Cortex of kidney (tissue), 1 donor: ENCODE measurements at places on chromosomes 6 and 20.

DNA sequence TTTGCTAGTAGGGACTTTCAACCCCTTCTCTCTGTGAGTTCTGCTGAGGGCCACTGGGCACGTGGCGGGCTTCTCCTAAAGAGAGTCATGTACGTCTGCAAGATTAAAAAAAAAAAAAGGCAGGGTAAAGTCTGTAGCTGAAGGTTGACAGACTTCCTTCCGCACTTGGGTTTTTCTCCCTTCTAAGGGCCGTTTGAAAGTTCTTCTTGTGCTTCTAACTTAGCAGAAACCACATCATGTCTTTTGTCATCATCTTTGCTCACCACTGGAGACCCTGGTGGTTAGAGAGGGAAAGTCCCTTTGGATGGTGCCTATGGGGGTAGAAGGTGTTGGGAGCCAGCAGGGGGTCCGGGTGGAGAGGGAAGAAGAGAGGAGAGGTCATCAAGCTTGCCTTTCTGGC lies 31.4 kb downstream of the PRDM1 start:
- no peak for DNase-seq

DNA sequence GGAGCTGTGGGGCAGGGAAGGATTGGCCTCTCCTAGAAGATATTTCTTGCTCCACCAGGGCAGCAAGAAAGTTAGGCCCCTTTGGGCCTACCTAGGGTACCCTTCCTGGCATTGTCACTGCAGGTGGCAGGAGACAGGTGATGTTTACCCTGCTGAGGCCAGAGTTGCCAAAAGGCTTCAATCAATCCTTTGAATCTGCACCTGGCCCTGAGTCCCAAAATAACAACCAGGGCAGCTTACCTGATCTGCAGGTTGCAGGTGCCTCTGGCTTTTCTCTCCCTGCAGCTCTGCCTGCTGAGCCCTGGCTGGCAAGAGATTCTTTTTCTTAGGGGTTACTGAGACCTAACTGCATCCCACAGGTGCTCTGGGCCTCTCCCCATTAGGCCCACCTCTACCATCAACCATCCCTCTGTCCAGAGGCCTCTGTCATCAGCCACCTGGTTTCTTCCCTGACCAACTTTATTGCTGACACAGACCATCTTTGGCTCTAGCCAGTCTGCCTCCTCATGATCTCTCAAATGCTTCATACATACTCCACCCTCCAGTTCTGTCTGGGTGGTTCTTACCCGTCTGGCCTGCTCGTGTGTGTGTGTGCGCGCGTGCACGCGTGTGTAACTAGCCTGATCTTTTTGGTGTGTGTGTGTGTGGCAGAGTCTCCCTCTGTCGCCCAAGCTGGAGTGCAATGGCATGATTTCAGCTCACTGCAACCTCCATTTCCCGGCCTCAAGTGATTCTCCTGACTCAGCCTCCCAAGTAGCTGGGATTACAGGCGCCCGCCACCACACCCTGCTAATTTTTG lies 13.7 kb downstream of the BCL2L1 start:
- no peak for DNase-seq

DNA sequence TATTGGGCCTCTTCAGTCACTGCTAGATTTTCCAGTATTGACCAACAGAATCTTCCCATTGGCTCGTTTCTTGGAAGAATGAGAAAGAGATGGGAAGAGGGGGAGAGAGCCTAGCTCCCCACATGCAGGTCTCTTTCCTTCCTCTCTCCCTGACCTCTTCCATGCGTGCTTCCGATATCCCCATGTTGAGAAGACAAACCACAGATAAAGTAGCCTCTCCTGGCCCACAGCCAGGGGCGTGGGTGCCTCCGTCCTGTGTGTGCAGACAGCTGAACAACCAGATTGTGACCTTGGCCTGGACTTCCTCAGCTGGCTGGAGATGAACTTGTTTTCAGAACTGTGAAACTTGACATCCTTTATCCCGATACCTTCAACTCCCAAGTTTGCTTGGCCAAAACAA lies 71.0 kb downstream of the EDN3 start:
- no peak for DNase-seq

DNA sequence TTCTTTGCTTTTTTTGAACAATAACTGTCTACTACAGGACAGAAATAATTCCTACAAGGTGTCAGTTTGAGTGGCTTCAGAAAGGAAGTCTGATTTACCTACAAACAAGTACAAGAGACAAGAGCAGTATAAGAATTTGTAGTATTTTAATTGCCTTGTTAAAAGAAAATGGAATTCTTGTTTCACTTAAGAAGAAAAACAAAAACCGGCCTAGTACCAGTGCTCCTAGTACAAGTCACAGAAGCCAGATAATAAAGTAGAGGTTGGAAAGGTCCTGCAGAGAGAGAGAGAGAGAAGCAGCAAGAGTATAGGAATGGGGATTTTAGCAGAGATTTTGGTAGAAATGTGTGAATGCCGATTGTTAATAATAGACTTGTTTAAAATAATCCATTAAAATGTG lies 6.4 kb downstream of the TAB2 start:
- DNase-seq = no peak

DNA sequence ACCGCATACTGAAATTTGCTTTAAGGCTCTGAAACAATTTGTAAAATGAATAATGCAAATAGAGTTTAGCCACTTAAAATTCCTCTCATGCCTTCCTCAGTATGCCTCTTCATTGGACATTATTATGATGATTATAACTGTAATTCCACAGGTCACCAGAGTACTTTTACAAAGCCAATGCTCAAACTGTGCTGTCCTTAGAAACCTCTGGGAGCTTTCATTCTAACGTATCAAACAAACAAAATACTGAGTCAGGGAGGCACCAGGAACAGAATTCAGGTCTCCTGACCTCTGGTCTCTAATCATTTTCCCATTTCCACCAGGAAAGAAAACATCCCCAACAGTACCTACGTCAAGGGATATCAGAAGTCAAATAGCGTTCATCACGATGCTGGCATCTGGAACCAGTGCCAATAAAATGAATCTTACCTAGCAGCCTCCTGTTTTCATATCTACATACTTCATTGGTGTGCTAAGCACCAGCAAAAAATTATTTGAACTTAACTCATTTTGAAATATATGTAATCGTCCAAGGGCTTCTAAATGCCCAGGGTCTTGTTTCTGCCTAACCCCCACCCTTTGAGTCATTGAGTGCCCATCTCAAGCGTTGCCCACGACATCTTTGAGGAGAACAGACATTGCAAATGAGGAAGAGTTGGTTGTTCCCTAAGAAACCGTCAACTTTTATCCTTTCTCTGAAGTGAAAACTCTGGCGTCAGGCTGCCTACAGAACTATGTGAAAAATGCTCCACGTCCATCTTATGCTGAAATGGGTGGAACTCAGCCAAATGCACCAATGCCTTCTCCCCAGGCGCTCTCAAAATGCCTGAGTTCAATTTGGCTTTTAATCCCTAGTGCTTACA lies 37.9 kb downstream of the NEDD9 start:
- DNase-seq = no peak

- DNase-seq = no peak
These were observed 44.3 kb downstream of the TPD52L1 start for GRCh38 chr6:125197795-125198269.

GRCh38 chr20:24465730-24466129 lies 3.7 kb upstream of the SYNDIG1 start:
- no peak for DNase-seq

DNA sequence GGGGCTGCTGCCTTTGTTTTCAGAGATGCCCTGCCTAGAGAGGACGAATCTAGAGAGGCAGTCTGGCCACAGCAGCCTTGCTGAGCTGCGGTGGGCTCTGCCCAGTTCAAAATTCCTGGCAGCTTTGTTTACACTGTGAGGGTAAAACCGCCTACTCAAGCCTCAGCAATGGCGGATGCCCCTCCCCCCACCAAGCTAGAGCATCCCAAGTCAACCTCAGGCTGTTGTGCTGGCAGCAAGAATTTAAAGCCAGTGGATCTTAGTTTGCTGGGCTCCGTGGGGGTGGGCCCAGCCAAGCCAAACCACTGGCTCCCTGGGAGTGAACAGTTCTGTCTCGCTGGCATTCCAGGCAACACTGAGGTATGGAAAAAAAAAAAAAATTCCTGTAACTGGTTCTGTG lies 970.9 kb downstream of the TBC1D32 start:
- DNase-seq = no peak

DNA sequence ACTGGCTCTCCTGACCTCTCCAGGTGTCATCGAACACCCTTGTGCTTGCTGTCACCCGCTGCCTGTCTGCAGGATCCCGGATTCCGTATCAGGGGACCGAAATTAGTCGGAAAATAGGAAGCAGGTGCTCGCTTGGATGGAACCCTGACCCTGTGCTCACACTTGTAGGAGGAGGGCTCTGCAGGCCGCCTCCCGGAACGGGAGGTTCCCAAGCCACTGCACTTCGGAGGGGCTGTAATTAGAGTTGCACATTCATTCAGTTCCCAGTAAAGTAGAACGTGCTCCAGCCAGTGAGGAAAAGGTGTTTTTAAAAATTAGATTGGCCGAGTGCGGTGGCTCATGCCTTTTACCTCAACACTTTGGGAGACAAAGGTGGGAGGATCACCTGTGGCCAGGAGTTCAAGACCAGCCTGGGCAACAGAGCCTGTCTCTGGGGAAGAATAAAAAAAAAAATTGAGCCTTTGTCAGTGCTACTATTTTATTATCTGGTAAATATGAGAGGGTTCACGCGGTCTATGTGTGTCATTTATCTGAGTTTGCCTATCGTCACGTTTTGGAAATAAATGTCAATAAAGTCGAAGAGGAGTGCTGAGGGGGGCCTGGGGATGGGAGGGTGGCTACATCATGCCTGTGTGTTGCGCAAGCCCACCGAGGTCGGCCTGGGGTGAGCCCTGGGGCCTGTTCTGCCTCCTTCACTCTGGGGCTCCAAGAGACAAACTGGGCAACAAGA lies 1.5 kb upstream of the GMEB2 start:
- DNase-seq = no peak

DNA sequence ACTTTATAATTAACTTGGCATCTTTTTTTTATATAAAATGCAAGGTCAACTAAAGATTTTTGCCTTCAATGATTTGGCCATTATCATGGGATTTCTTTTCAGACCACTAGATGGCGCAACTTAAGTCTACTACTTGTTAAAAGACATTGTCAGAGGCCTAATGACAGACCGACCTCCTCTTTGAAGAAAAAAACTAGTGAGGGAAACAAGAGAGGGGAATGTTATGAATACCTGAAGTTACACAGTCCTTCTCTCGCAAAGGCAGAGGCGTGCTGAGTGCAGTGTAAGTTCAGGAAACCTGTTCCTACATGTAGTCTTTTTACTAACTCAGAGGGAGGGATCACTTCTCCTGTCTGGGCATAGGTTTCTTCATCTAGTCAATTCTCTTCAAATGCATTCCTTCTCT lies 9.3 kb downstream of the TRAPPC3L start:
- DNase-seq = no peak

DNA sequence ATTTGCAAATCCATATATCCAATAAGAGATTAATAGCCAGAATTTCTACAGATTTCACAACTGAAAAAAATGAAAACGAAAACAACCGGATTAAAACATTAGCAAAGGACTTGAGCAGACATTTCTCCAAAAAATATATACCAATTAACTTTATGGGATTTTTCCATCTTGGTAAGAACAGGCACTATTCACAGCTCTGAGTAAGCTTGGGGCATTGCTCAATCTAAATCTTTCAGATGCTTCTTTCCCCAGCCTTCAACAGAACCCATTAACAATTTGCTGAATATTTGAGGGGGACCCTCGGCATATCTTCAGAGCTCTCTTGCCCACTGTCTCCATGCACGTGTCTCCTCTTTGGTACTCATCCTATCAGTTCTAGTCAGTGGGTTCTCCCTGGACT lies 111.7 kb upstream of the CD93 start:
- no peak for DNase-seq

DNA sequence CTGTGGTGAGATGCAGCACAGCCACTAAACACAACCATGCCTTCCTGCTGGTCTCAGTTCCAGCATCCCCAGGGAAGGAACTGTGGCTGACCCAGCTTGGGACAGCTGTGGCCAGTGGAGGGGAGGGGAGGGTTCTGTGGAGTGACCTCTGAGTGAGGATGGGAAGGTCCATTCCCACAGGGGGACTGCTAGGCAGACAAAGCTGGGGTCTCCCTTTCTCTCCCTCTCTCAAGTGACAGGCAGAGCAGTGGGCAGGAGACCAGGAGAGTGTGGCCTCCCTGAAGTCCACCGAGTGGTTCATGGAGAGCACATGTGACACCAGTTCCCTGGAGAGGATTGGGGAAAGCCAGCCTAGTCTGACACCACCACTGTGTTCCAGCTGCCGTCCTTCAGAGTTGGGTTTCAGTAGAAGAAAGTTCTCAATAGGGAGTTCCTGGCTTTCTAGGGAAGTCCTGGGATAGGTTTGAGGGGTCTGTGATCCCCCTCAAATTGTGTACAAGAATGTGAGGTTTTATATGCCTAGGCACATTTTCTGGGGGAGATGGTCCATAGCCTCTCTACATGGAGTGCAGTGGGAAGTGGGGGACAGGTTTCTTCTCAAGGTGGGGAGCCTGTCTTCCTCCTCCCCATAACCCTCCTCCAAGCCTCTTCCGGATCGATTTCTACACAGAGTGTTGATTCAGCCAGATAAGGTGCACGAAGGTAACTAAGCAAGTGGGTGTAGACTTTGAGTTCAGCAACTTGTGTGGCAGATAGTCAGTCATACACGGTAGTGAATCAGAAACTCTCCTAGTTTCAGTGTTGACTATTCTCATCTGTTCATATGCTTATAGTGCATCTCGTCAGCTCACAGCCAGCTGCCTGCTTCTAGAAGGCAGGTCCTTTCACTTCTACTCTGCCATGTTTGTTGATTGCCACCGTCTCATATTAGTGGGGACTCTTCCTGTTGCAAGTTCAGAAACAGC lies 18.9 kb downstream of the MANBAL start:
- DNase-seq = no peak

DNA sequence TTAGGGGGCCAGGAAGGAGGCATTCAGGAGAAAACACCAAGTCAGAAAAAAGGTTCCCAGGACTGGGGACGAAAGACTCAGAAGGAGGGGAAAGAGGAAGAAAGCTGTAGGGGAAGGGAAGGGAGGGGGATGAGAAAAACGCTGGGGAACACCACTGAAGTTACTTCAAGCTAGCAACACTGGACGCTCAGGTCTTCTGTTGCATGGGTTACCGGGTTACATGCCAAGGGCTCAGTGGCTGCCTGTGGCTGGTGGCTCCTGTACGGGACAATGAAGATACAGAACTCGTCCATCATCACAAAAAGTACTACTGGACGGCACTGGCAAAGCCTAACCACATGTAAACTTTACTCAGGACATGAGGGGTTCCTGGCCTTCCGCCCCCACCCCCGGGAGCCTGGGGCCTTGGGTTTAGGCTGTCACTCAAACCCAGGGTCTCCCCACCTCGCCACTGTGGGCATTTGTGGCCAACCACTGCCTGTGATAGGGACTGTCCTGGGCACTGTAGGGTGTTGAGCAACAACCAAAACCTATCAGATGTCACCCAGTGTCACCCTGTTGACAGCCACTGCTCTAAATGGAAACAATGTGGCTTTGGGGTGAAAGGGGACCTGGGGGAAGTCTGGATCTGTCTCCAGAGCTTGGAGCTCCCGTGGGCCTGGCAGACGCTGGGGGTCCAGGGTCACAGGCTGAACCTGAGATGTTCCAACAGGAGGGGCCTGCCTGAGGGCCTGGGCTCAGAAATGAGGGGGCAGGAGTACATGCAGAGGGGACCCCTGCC lies 40.3 kb upstream of the CD93 start:
- DNase-seq = no peak

- no peak for DNase-seq
These were observed 236.0 kb downstream of the TBXT start for GRCh38 chr6:165931675-165932074.

- DNase-seq = no peak
These were observed 62.7 kb upstream of the TRAF3IP2 start for GRCh38 chr6:111668410-111668809.
